Posterior vena cava (tissue), 2 donors: ENCODE measurements at places on chromosomes 6 and 20.

- DNase-seq = peak; percentile 26
These were observed 289.3 kb downstream of the KIF16B start for GRCh38 chr20:16283978-16284377.

GRCh38 chr20:6914986-6915385 lies 147.5 kb downstream of the BMP2 start:
- no peak for DNase-seq

DNA sequence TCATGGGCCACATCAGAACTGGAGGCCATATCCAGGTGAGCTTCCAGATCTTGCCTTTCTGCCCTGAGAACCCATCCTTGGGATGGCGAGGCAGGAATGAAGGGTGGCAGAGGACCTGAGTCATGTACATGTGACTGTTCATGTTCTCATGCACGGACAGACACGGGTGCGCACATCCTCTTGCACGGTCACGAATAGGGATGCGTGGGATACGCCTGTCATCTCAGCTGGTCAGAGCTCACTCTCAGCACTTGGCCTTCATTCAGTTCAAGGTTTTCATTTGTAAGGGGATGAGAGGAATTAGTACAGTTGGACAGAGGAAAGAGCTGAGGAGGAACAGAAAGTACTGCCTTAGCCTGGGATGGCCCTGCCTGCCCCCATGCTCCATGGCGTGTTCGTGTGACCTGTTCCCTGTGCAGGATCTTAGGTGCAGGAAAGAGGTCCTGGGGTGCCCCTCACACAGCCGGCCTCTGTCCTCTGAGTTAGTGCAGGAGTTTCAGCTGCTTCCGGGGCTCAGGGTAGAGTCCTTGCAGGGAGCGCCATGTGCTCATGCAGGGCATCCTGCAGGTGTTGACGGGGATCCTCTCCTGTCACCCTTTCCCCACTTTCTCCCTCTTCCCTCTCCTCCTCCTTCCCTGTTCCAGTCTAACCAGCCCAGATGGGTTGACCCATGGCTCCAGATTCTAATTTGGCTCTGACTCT lies 173.4 kb downstream of the DTNBP1 start:
- no peak for DNase-seq

DNA sequence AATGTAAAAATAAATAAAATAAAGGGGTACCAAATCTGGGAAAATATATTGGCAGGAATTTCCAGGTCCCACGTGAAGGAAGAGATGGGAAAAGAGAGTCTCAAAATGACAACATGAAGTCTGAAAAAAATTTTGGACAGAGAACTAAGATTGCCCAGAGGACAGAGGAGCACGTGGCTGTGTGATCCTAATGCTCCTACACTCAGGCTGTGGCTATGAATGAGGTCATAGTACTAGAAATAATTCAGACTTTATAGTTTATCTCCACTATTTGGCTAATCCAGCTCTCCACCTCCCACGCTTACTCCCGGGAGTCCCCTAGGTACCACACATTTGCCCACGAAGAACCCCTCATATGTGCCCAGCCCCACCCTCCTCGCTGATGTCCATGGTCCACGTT lies 42.8 kb upstream of the STMND1 start:
- no peak for DNase-seq

DNA sequence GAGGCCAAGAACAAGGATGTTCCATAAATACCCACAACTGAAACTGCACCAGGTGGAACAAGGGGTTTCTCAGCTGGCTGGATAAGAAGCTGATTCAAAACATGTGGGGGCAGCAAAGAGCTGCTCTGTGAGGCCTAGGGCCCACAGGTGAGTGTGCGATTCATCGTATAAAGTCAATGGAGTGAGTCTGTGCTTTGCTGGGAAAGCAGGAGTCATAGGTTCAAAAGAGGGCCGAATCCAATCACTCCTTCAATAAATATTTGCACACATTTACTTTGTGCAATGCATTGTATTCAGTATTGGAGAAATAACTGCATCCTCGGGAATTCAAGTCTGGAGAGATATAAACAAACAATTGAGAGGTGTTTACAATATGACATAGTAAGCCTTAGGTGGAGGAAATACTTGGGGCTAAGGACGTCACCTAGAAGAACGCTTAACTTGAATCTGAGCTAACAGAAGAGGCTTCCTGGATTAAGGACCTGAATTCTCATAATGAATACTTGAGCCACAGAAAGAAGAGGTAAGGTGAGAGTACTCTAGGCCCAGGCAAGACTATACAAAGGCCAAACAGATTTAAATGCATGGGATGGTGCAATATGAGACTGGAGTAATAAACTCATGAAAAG lies 83.7 kb upstream of the TMEM30A start:
- no peak for DNase-seq
